Airway epithelial cell (primary cell): ENCODE measurements at places on chromosomes 13 and 19. TPM values are rescaled to one million over a fixed set of nuclear protein-coding genes. Genes with fewer than 3 reads are reported as not detected.

STAP2 gene
- total RNA-seq: 105 and 110 TPM in 2 replicates

CTXN1 gene
- total RNA-seq: 6.7 and 7.8 TPM in 2 replicates

CRB3 gene
- total RNA-seq: 30.4 and 36.9 TPM in 2 replicates

DYRK1B gene
- 13.5 and 14.0 TPM in 2 replicates for total RNA-seq

ZNF888 gene
- 2.4 and 4.1 TPM in 2 replicates for total RNA-seq

ZNF534 gene
- total RNA-seq: not detected in 2 replicates

SIGLECL1 gene
- not detected in 2 replicates for total RNA-seq

USE1 gene
- 13.2 and 13.3 TPM in 2 replicates for total RNA-seq

RGCC gene
- 12.1 and 16.1 TPM in 2 replicates for total RNA-seq

TICAM1 gene
- 3.9 and 8.2 TPM in 2 replicates for total RNA-seq

DENND1C gene
- 0.05 and 0.14 TPM in 2 replicates for total RNA-seq

GAPDHS gene
- not detected in 2 replicates for total RNA-seq

ZFP82 gene
- 1.5 and 3.2 TPM in 2 replicates for total RNA-seq

ZNF491 gene
- total RNA-seq: 0.35 and 0.65 TPM in 2 replicates

CD70 gene
- total RNA-seq: 0.35 TPM in 1 of 2 replicates, not detected in the other

TEX101 gene
- not detected in 2 replicates for total RNA-seq

CPB2 gene
- total RNA-seq: not detected in 2 replicates

GPR12 gene
- not detected in 2 replicates for total RNA-seq

C1QTNF9B gene
- not detected in 2 replicates for total RNA-seq

CLEC17A gene
- total RNA-seq: not detected in 2 replicates

PTH2 gene
- not detected in 2 replicates for total RNA-seq

EDNRB gene
- 0.05 and 0.07 TPM in 2 replicates for total RNA-seq

LGI4 gene
- total RNA-seq: not detected in 2 replicates

IPO5 gene
- total RNA-seq: 77.3 and 116 TPM in 2 replicates

FGF21 gene
- total RNA-seq: not detected in 2 replicates

C5AR1 gene
- total RNA-seq: 0.35 and 0.65 TPM in 2 replicates

CGB1 gene
- 2.4 TPM in 1 of 2 replicates, not detected in the other for total RNA-seq

ZNF541 gene
- total RNA-seq: 0.07 TPM in 1 of 2 replicates, not detected in the other

ZNF625 gene
- total RNA-seq: 3.0 and 6.2 TPM in 2 replicates

KLK13 gene
- 1.3 and 1.5 TPM in 2 replicates for total RNA-seq

ATP4A gene
- total RNA-seq: not detected in 2 replicates

KCNRG gene
- total RNA-seq: 0.28 and 0.51 TPM in 2 replicates

NCR1 gene
- total RNA-seq: not detected in 2 replicates

IFNL1 gene
- total RNA-seq: not detected in 2 replicates

ZNF415 gene
- total RNA-seq: 0.84 and 2.3 TPM in 2 replicates

SYCN gene
- not detected in 2 replicates for total RNA-seq

SLC6A16 gene
- not detected in 2 replicates for total RNA-seq

LYPD3 gene
- 288 and 344 TPM in 2 replicates for total RNA-seq

NPHS1 gene
- not detected in 2 replicates for total RNA-seq

SYT3 gene
- not detected in 2 replicates for total RNA-seq

ZNF432 gene
- total RNA-seq: 2.4 and 5.6 TPM in 2 replicates

KCTD4 gene
- 0.09 TPM in 1 of 2 replicates, not detected in the other for total RNA-seq

KIR2DL4 gene
- total RNA-seq: not detected in 2 replicates

F10 gene
- total RNA-seq: 0.21 TPM in 1 of 2 replicates, not detected in the other

GRIN3B gene
- total RNA-seq: 4.4 and 6.3 TPM in 2 replicates

FBL gene
- total RNA-seq: 215 and 226 TPM in 2 replicates

CGB8 gene
- total RNA-seq: 0.37 TPM in 1 of 2 replicates, not detected in the other

OR7C1 gene
- 0.09 TPM in 1 of 2 replicates, not detected in the other for total RNA-seq

ASF1B gene
- 35.2 and 71.2 TPM in 2 replicates for total RNA-seq

PSG7 gene
- not detected in 2 replicates for total RNA-seq

MADCAM1 gene
- total RNA-seq: 0.14 TPM in 1 of 2 replicates, not detected in the other

ZBTB7A gene
- 59.9 and 61.2 TPM in 2 replicates for total RNA-seq

PALM gene
- 6.7 TPM in 2 replicates for total RNA-seq

CDC34 gene
- 94.9 and 162 TPM in 2 replicates for total RNA-seq

LRRC4B gene
- total RNA-seq: 0.07 TPM in 1 of 2 replicates, not detected in the other

GPALPP1 gene
- total RNA-seq: 12.7 and 15.2 TPM in 2 replicates

RAX2 gene
- total RNA-seq: not detected in 2 replicates
